ENCODE measurements at places on chromosomes 7 and 10. TPM values are rescaled to one million over a fixed set of nuclear protein-coding genes. Genes with fewer than 3 reads are reported as not detected.
A peak's percentile ranks its signal among the peaks of the same experiment; 100 is the strongest.

DNA sequence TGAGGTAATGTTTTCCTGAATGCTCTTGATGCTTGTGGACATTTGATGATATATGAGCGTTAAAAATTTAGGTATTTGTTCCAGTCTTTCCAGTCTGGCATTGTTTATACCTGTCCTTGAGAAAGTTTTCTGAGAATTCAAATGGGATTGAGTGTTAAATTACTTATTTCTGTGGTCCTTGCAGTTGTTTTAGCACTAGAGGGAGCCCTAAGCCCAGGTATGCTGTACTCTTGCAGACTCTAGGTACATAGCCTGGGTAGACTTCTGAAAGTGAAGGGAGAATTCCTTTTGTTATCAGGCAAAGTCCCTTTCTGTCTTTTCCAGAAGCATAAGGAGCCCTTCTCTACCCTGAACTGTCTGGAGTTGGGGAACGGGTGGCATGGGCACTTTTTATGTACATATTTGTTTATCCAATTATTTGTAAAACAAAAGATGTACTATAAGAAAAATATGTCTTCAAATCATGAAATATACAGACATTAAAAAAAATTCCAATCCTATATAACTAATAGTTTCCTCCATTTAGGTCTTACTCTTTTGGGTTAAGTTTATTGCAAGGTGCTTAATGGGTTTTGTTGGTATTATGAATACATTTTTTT is 262.1 kb downstream of the ATRNL1 start:
- DNase-seq, result peak; percentile 76

- peak; percentile 74 for DNase-seq
Observed at GRCh38 chr7:105014693-105015389, 836 bp downstream of the KMT2E start.

GRCh38 chr7:42934291-42934690 is 2.1 kb downstream of the MRPL32 start:
- DNase-seq, result no peak

- DNase-seq, result no peak
Observed at GRCh38 chr10:74586088-74586585, 240.3 kb upstream of the KAT6B start.

SLC13A1 gene
- total RNA-seq, result not detected
